ENCODE measurements at places on chromosomes 2 and 18.

DNA sequence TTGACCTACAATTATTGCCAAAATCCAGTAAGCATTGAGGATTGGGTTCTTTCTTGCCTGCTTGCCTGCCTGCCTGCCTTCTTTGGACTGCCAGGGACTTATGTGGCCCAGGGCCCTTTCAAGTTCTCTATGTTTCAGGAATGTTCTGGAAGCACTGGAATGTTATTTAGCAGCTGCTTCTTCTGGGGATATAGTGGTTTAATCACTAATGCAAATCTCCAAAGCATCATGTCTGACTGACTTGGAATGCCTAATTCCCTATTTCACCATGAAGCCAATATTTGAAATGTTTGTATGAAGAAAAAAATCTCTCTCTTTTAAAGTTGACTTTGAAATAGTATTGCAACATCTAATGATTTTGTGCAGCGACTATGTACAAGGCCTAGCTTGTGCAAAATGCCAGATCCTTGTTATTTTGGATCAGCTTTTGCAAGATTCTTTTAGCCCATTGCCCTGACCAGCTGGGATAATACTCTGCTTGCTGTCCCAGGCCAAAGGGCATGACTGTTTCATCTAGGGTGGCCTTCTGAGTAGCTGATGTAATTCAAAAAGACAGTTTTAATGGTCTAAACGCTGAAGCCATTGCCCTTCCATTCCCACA lies 204.6 kb downstream of the RND3 start:
- DNase-seq = no peak

DNA sequence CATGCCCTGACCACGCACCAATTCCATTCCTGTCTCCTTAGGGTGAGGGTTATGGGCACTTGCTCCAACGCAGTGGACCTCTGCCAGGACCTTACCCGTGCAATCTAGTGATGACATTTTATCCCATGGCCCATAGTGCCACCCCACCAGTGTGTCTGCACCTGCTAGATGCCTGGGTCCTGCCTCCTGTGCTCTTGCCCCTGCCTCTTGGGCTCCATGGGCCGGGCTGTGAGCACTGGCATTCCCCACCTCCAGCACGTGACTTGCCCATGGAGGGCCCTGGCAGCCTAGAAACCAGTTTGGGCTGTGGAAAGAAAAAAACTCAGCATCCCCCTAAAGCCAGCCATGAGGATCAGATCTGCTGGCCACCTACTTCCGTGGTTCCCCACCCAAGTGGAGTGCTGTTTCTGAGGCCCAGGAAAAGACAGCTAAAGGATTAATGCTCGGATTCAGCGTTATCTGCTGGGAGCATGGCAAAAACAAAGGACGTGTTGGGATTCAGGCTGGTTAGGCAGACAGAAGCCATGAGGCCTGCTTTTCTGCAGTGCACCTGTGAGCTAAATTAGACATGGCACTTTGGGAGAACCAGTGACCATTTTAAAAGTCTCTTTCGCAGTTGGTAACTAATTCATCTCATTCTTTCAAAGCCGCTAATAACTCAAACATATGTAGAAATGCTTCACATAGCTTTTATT lies 129.2 kb downstream of the ALPK2 start:
- no peak for DNase-seq

- no peak for DNase-seq
Observed at GRCh38 chr2:88692187-88692586, 714 bp downstream of the RPIA start.

DNA sequence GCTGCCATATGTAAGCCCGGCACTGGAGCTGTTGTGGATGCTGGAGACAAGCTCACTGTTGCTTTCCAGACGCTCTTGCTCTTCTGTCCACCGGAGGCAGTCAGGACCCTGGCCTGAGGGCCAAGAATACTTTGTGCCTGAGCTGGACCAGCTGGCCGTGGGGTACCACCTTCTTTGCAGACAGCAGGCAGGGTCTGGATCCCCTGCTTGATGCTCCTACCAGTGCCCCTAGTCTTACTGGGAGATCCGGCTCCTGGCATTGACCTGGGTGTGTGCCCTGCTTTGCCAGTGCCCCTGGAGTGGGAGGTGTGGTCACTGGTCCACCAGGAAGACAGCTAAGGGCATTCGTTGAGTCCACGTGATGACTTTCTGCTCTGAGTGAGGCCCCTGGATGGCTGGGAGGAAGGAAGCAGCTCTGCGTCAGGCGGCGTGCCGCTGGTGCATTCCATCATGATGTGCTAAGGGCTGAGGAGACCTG lies 59.3 kb downstream of the LRRFIP1 start:
- no peak for DNase-seq

DNA sequence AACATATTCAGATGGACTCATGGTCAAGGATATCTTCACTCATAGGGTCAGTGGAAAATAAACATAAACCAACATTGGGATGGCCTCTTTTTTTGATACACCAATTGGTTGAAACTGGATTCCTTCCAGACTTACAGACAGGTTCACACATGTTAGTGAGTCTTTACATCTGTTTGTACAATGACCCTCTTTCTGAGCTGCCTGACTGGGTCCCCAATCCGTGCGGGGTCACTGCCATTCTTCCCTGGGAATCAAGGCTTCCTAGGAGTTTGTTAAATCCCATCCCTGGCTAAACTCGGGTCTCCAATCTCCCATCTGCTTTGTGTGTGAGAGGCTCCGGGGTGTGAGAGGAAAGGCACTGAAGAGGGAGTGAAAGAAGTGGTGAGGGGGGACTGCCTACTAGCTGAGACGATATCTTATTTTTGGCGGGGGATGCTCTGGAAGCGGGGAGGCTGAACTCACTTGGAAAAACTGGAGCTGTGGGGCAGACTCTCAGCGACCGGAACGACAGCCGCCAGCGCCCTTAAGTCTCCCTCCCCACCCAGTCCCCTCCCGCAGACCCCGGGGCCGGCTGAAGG lies 487 bp downstream of the STARD6 start:
- DNase-seq = no peak

- DNase-seq = peak; percentile 61
Observed at GRCh38 chr2:1055014-1055595, 104.5 kb downstream of the SNTG2 start.

DNA sequence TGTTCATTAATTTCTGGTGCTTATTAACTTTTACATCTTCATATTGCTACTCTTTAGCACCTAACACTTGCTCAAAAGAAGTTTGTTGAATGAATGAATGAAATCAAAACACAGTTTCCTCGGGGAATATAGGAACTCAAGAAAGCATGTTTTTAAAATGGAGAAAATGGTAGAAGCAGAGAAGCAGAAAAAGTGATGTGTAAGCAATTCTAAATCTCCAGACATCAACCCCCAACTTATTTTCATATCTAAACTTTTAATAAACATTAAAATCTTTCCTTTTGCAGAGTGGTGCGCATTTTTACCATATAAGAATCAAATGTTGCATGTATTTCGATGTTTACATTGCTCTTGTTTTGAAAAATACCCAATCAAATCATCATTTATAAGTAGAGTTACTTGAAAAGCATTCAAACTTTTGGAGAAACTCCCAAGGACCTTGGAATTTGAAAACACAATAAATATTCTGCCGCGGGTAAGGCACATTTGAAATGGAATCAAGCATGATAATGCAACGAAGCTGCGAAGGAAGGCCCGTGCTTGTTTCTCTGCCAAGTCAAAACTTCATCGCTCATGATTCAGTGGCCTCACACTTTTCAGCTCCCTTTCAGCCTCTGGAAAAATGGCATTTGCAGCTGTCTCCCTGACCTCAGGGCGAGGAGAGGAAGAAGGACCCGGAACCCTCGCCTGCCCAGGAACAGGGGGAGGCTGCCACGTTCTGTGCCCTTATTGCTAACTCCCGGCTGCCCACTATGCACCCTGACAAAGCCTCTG lies 26.7 kb upstream of the SMIM21 start:
- DNase-seq = no peak

DNA sequence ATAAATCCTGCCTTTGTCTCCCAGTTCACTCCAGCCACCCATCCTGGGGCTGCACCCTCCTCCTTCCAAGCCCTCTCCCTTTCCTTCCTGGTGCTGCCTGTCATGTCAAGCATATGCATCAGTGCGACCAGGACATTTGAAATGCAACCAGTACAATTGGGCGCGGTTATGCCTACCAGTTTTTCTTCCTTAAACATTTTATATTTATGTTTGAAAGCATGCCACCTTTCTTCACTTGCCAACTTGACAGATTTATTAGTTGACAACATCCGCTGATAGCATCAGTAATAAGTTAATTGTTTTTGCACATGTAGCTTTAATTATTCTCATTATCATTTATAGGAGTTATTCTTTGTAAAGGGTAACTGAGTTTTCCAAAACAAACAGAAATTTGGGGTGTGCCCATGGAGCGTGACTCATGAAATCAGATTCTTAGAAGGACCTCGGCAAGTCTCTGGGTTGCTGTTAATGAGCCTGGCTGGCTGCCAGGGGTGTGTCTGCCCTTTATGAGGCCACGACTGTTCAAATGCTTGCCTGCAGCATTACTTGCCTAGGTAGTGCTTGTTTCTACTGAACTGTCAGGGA lies 32.8 kb upstream of the IL1B start:
- DNase-seq = no peak

GRCh38 chr18:73891572-73892421 lies 255.8 kb downstream of the FBXO15 start:
- no peak for DNase-seq

DNA sequence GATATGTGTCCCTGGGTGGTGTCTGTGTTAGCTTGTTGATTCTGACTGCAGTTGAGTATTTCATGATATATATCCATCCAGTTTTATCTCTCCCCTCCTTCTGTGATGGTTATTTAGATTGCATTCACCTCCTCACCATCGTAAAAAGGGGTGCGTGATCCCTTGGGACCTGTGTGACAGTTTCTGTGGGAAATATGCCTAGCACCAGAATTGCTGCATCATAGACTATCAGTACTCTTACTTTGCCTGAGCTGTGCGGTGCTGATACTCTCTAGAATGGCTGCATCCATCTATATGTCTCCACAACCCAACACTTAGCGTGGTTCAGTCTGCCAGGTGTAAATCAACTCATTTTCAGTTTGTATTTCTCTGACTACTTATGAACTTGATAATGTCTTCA lies 34.3 kb downstream of the PKP4 start:
- DNase-seq = no peak

- no peak for DNase-seq
Observed at GRCh38 chr2:115491186-115491793, 1048.8 kb downstream of the DPP10 start.

GRCh38 chr2:164881524-164881923 lies 39.9 kb upstream of the COBLL1 start:
- DNase-seq = no peak

DNA sequence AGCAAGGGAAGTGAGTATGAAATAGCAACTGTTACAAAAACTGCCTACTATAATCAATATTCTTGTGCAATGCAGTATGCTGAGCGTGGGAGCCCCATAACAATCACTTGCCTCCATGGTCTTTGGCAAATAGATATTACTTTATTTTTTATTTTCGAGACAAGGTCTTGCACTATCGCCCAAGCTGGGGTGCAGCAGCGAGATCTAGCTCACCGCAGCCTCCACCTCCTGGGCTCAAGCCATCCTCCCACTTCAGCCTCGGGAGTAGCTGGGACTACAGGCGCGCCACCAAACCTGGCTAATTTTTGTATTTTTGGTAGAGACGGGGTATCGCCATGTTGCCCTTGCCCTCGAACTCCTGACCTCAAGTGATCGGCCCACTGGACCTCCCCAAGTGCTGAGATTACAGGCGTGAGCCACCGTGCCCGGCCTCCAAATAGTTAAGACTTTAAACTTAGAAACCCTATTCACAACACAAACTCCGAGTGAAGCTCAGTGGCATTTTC lies 1.2 kb upstream of the CCNT2 start:
- no peak for DNase-seq

GRCh38 chr2:62660087-62660486 lies 45.4 kb upstream of the EHBP1 start:
- no peak for DNase-seq

DNA sequence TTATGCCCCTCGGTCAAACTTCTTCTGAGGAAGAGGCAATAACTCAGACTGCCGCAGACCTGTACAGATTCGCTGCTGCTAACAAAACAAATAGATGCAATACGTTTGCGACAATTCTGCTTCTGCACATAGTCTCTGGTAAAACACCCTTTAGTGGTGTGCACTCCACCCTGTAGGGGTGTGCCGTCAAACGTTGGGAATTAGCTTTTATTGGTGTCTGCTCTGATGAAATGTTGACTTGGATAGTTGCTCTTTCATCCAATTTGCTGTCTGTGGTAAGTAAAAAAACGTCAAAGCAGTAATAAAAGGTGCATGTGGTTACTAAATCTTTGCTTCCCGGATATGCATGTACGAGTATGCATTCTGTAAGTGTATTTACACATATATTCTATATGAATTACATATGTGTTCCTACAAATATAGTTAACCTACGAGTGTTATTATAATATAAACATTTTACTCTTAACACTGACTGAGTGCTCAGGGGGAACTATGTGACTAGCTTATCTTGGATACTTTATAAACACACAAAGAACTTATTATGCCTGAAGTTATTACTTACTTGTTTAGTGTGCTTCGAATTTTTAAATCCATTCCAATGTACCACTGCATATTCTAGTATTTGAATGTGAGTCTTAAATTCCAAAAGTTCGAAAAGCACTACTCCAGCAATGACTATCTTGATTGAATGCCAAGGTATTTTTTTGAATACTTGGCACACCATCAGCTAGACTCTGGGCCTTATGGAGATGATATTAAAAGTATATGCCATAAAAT lies 610.2 kb downstream of the ZEB2 start:
- DNase-seq = no peak

DNA sequence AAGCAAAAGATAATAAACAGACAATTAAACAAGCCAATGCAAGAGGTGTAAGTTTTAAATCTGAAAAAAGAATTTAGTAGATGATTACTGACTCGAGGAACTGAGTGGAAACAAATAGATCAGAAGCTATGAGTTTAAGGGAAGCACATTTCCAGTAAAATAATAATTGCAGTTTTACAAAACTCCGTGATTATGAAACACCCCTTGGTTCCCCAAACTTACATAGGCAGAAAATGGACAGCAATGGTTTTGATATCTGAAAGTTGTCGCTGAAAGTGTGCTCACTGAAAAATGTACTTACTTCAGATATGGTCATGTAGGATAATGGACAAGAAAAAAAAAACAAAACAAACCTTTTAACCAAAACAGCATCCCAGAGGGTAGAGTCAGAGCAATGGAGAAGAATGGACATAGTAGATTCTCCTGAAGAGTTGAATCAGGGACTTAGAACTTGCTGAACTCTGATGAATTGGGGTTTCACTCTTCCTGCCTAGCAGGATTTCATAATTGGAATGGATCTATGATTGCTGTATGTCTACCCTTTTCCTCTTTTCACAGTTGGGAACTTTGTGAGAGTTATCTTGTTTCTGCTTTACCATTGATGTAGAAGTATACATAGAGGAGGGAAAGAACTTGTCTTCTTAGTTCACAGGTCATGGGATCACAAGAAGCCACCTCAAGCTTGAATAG lies 305.6 kb upstream of the ZEB2 start:
- DNase-seq = no peak

DNA sequence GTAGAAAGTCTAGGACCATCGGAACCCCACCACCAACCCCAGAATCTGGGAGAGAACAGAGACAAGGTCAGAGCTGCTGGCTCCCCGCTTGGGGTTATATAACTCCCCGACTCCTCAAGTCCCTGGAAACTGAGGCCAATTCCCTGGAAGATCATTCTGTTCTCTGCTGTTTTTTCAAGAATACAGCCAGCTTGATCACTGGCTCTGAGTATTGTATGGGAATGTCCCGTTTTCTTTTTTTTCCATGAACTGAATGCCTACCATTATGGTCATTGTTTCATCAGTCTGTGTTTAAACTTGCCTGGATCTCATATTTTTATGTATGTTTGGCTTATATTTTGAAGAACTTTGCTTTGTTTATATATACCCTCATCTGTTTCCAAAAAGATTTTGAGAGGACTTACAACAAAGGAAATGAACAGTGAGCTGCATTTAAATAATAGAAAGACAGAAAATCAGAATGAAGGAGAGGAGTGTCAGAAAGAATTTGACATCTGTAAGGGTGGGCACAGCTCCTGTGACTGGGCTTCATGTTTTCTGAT lies 90.0 kb upstream of the ALPP start:
- no peak for DNase-seq
